ENCODE measurements at places on chromosomes 5 and 9.

- no peak for DNase-seq
Observed at GRCh38 chr9:133888048-133888808, 103.9 kb downstream of the VAV2 start.

- no peak for DNase-seq
Observed at GRCh38 chr9:18926513-18926912, 106.5 kb downstream of the SAXO1 start.

DNA sequence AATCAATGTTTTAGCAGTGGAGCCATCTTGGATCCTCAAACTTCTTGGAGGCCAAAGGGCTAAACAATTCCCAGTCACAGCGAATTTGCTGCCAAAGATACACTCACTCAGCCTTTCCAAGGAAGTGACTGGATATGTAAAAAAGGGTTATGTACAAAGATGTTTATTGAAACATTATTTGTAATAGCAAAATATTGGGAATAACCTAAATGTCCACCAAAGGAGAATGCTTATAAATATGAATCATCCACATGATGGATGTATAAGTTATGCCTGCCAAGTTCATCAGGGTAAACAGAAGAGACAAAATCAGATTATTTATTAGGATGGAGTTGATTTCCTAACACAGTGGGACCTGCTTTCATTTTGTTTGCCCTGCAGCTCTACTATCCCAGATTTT, 145.2 kb upstream of the ABCA1 start:
- no peak for DNase-seq

- peak; percentile 66 for DNase-seq
Observed at GRCh38 chr5:93425096-93425495, 155.9 kb downstream of the NR2F1-AS1 start.

DNA sequence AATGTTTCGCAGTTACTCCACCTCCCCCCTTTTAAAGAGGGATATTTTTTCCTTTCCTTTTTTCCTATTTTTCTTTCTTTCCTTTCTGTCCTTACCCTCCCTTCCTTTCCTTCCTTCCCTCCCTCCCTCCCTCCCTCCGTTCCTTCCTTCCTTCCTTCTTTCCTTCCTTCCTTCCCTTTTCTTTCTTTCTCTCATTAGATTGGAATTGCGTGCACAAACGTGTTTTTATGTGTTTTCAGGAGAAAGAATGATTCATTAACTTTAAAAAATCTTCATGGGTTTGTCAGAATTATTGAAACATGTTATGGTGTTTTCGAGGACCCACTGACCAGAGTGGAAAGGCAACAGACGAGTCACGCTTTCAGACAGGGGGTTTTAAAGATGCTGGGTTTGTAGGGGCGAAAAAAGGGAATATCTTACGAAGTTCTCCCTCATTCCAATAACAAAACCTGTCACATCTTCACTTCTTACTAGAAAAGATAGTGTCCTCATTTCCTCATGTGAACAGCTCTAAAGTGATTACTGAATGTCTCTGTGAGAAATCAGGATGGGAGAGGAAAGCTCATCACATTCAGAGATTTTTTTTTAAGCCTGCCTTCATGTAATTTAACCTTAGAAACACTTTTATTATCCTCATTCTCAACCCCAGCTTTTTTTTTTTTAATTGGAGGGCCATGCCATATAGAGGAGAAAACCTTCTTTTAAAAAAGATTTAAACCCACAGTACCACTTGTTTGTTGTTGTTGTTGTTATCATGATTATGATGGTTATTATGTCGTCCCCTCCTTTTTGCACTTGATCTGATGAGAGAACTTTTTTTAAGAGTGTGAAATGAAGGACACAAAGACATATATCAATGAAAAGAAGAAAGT, 21.9 kb downstream of the NR2F1 start:
- DNase-seq: no peak

DNA sequence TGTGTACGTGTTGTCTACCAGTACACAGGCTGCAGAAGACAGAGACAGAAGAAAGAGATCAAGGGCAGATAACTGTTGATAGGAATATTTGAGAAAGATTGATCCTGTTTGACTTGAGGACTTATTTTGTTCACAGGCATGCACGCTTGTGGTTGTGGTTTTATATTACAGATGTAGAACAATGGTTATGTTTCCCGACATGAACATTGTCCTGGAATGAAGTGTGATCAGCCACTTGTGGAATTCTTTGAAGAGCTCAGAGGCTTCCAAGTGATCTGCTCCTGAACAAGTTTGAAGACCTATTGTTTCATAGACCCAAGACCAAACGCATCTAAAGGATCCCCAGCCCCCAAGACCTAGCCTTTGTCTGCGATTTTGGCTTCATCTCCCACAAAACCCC, 13.7 kb downstream of the TEX53 start:
- DNase-seq: no peak
